ENCODE measurements at places on chromosomes 13 and 19.

DNA sequence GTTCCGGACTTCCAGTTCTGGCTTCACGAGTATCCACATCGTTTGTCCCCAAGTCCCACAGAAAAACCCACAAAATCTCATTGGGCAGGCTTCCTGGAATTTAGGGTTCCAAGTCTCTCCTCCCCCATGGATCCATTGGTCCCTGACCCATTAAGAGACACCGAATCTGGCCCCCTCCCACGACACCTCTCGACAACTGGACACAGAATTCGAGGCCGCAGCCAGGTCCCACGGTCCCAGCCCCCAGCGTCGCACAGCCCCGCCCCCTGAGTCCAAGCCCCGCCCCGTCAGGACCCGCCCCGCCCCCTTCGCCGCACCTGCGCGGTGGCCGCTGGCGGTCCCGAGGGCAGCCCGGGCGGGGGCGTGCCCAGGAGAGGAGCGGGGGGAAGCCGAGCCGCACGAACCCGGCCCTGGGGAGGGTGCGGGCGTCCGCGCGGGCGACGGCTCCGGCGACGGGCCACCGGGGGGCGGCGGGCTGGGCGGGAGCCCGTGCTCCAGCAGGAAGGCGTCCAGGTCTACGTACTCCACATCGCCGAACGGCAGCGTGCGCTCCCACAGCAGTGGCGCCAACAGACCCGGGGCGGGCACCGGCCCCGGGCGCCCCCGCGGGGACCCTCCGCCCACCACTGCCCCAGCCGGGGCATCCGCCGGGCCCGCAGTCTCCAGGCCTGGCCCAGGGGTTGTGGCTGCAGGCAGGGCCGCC lies 1.8 kb downstream of the DBP start:
- no peak for DNase-seq

- no peak for DNase-seq
Observed at GRCh38 chr13:91523116-91523515, 124.7 kb downstream of the GPC5 start.

GRCh38 chr13:38202740-38203139 lies 146.9 kb upstream of the UFM1 start:
- peak; percentile 43 for DNase-seq

DNA sequence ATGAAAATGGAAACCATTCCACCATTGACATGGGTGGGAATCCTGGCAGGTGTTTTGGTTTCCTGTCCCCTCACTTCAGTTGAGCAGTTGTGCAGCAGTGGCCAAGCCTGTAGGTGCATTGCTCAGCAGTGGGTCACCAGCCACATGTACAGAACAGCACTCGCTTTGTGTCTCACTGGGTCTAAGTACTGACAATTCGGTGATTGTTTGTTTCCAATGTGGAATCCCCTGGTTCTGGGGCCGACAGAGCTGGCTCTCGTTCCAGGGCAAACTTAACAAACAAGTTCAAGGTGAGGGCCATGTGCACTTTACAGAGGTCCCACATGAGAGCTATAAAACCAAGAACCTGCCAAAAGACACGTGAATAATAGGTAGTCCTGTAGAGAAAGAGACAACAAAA lies 54.1 kb upstream of the SPATA13 start:
- no peak for DNase-seq

DNA sequence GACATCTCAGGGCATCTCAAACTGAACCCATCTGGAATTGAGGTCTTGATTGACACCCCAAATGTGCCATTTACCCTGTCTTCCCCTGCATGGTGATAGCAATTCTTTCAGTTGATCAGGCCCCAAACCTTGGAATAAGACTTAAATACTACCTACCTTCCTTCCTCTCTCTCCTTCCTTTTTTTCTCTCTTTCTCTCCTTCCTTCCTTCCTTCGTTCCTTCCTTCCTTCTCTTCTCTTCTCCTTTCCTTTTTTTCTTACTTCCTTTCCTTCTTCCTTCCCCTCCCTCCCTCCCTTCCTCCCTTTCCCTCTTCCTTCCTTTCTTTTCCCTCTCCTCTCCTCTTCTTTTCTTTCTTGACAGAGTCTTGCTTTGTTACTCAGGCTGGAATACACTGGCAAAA lies 7.4 kb upstream of the GIPC1 start:
- DNase-seq = no peak

DNA sequence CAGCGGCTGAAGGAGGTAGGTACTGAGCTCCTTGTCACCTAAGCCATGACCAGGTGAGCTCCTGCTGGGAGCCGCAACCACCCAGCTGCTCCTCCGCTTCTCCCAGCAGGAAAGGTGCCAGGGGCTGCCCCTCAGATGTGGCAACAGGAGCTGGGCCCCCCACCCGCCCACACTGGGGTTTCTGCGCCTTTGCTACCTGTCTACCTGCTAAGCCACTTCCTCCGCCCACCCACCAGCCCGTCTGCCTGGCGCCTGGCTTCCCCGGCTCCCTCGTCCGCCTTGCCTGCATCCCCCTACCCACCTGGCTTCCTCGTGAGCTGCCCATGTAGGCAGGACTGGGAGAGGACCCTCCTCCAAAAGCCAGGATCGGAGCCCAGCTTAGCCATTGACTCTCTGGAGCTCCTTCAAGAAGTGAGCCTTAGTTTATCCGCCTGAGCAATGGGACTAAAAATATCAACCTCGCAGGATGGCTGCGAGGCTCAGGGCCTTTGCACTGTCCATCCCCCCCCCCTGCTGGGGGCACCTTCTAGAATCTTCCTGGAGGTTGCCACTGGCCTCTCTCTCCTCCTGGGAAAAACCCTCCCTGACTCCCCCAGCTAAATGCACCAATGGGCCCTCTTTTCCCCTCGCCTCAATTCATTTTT lies 55.8 kb upstream of the KLF2 start:
- no peak for DNase-seq

GRCh38 chr13:43077906-43078305 lies 54.5 kb downstream of the DNAJC15 start:
- DNase-seq = no peak

- no peak for DNase-seq
Observed at GRCh38 chr19:38946229-38947010, 15.7 kb downstream of the MRPS12 start.

- no peak for DNase-seq
Observed at GRCh38 chr13:62250501-62251201, 835.0 kb upstream of the PCDH20 start.

- no peak for DNase-seq
Observed at GRCh38 chr13:109897988-109898624, 111.7 kb upstream of the IRS2 start.

DNA sequence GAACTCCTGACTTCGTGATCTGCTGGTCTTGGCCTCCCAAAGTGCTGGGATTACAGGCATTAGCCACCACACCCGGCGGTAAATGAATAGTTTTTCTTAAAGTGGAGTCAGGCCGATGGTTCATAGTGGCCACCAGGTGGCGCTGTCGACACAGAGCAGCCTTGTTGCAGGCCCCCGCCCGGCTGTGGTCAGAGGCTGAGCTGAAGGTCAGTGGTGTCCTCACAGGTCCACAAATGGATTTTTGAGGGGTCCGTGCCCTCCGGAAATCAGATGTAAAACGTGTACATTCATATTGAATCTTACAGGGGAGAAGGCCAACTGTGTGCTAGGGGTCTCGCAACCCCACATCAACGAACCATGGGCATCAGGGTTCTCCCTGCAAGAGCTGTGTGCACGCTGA lies 13.4 kb upstream of the WDR18 start:
- DNase-seq = no peak

DNA sequence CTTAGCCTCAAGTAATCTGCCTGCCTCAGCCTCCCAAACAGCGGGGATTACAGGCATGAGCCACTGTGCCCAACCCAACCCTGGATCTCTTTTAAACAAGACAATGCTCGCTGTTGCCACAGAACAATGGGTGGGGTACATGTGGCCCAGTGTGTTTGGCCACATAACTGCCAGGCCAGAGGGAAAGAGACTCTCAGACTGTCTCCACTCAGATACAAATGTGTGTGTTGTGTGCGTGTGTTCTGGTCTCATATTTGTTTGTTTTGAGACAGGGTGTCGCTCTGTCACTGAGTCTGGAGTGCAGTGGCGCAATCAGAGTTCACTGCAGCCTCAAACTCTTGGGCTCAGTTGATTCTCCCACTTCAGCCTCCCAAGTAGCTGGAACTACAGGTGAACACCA lies 25.8 kb downstream of the LDLR start:
- no peak for DNase-seq

DNA sequence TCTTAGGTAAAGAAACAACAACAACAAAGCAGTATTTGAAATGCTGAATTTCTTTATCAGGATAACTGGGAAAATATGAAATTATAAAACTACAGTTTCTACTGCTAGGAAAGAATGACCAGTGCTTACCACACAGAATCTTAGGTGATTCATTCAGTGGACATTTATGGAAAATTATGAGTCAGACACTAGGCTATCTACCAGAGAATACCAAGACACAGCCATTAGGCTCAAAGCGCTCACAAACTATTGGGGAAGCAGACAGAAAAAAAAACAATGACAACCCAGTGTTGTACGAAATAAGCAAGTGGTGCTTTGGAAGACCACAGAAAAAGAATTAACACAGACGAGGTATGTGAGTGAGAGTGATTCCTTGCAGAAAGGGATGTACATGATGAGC lies 1019.5 kb downstream of the PCDH9 start:
- peak; percentile 67 for DNase-seq

DNA sequence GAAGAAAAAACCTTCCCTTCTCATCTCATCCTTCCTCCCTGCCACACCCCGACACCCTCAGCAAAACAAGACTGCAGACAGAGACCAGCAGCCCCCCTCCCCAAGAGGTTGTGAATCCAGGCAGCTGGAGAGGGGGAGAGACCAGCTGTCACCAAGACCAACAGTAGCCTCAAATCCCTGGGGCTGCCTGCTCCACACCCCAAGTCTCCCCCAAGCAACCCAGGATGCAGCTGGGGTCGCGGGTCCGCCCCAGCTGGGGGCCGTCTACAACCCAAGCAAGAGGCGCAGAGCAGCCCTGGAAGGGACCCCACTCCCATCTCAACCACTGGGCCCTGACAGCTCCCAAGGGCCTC lies 7.1 kb downstream of the KLF16 start:
- no peak for DNase-seq

GRCh38 chr13:90701264-90701663 lies 646.2 kb upstream of the MIR17HG start:
- DNase-seq = no peak

- DNase-seq = no peak
Observed at GRCh38 chr19:41619018-41619556, 7.8 kb downstream of the CEACAM4 start.

GRCh38 chr19:7904074-7905020 lies 670 bp downstream of the MAP2K7 start:
- no peak for DNase-seq

DNA sequence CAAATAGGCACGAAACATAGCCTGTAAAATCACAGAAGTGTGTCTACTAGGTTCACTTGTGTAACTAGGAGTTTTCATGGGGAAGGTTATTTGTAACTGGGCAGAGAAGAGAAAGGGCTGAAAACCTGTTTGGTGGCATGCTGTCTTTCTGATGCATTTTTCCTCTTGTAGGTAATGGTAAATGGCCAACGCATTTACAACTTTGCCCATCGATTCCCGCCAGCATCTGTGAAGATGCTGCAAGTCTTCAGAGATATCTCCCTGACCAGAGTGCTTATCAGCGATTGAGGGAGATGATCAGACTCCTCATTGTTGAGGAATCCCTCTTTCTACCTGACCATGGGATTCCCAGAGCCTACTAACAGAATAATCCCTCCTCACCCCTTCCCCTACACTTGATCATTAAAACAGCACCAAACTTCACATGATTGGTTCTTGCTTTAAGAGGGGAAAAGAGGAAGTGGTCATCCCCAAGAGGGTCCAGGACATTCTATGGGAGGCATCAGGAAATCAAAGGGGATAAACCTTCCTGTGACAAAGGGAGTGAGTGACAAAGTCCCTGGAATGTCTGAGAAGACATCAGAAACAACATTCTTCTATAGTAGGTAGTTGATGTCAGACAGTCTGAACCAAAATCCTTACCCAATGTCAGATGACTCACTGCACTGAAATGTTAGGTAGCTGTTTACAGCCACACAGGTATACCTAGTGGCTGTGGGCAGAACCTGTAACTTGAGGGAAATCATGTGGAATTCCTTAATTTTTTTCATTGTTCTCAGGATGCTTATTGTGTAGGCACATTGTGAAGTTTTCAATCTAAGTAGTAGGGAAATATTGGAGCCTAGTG lies 5.0 kb downstream of the LGALS14 start:
- DNase-seq = no peak

- no peak for DNase-seq
Observed at GRCh38 chr13:79365981-79366380, 40.1 kb downstream of the RBM26 start.

DNA sequence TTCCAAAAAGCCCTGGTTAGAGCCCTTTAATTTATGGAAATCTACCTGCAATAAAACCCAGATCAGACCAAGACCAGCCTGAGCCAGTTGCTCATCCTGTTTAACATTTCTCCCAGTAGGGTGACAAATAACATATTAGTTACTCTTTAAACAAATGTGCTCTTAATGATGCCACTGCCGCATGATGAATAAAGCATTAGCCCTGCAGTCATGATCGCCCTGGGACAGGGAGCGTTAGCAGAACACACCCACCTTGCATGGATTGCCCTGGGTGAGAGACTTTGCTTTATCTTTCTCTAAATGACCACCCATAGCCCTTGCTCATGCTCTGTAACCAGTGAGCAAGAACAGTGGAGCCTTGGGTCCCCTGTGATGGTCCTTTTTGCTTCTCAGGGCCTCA lies 362.4 kb downstream of the ENOX1 start:
- no peak for DNase-seq

DNA sequence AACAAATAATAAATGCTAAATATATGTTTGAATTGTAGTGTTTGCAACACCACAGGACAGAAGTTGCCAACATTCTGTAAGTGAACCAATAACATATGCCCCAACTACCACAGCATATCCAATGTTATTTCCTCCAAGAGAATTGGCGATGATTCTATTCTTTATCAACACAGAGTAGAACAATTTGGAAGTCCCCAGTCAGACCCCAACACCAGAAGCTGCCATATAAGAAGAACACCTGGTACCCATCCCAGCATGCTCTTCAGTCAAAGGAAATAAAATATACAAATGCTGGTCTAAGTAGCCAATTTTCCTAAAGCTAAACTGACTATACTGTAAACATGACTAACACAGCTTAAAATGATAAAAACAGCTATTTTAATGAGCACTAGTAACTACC lies 145.7 kb downstream of the KLF12 start:
- no peak for DNase-seq

DNA sequence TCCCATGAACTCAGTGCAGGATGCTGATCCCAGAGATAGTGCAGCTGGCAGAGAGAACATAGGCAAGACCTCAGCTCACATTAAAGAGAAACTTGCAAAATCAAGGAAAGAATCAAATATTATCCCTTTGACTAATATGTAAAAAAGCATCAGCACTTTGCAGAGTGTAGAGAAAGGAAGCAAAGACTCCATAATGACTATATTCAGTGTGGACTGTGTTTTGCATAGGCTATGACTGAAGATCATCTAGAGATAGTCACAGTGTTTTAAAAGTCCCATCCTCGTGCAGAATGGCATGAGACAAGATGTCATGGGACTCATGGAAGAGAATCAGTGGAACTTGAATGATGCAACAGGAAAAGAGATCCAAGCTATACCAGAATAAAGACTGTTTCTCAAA lies 84.0 kb downstream of the RAP2A start:
- DNase-seq = no peak
